ENCODE measurements at places on chromosomes 1 and 21. TPM values are rescaled to one million over a fixed set of nuclear protein-coding genes. Genes with fewer than 3 reads are reported as not detected.

DNA sequence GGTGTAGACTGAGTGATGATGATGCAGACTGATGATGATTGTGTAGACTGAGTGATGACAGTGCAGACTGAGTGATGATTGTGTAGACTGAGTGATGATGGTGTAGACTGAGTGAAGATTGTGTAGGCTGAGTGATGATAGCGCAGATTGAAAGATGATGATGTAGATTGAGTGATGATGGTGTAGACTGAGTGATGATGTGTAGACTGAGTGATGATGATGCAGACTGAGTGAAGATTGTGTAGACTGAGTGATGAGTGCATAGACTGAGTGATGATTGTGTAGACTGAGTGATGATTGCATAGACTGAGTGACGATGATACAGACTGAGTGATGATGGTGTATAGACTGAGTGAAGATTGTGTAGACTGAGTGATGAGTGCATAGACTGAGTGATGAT, 28.7 kb downstream of the FAM89A start:
- DNase-seq = no peak

DNA sequence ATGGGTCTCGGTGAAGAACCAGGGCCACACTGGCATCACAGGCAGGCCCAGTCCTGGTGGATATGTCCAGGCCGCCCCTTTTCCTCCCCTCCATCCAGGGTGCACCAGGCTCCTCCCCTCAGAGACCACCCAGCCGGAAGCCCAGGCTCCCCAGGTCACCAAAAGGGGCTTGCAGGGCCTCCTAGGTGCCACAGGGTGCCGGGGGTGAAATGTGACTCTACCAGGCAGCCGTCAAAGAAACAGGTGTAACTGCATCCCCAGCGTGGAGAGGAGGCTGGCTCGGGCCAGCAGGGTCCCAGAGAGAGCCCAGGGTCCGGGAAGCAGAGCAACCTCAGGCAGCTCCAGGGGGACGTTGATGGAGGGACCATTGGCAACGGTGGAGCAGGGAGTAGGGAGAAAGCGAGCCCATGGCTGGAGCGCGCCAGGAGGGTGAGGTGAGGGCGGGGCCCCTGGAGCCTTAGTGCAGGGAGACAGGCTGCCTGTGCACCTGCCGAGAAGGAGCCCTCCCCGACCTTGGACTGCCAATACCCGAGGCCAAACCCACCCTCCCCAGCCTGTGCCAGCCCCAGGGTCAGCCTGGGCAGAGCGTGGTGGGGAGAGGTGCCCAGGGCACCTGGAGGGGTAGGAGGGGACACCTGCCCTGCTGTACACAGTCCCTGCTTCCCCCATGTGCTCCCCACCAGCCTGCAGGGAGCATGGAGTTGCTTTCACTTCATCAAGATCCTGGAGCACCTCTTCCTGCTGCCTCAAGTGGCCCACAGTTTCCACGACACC, 48.3 kb upstream of the POFUT2 start:
- no peak for DNase-seq

Gene C1orf226
- total RNA-seq = not detected

Gene SLC22A15
- 0.68 TPM for total RNA-seq

GRCh38 chr1:20472860-20473711, 12.9 kb downstream of the CAMK2N1 start:
- DNase-seq = no peak

GRCh38 chr1:39795651-39796050, 7.0 kb upstream of the BMP8B start:
- DNase-seq = no peak

- no peak for DNase-seq
Observed at GRCh38 chr1:78227705-78228635, 182.2 kb downstream of the GIPC2 start.

Gene FAM177B
- 0.50 TPM for total RNA-seq

DNA sequence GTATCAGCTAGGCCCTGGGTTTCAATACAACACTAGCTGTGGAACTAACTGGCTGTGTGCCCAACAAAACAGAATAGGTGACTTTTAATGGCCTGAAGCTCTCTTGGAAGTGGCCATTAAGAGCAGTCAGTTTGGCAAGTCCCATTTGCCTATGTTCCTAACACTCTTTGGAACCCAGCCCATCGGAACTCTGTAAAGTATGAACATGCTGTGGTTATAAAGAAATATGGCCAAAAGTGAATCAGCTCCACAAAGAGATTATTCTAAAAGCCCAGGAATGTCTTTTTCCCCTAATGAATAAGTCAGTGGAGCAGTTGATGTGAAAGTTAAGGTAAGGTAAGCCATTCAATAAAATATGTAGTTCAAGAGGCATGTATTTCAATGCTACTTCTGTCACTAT, 223.7 kb upstream of the ADAMTS5 start:
- DNase-seq = no peak

Gene LRRC53
- not detected for total RNA-seq

GRCh38 chr1:228737601-228738041, 2.3 kb downstream of the RHOU start:
- DNase-seq = no peak

DNA sequence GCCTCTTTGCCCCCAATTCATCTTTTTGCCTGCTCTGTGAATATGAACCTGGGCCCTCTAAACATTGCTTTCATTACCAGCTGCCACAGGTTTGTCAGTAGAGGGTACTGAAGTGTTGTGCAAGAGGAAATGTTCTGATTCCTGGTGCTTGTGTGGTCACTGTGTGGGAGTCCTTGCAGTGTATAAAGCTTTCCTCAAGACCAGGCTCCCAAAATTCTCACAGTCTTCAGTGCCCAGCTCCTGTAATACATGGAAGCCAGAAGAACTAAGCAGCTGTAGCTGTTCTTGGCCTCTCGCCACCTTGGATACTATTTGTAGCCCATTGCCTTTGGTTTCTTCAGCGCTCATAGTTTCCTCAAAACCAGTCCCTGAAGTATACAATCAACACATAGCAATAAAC, 1046.2 kb downstream of the BRINP3 start:
- no peak for DNase-seq

DNA sequence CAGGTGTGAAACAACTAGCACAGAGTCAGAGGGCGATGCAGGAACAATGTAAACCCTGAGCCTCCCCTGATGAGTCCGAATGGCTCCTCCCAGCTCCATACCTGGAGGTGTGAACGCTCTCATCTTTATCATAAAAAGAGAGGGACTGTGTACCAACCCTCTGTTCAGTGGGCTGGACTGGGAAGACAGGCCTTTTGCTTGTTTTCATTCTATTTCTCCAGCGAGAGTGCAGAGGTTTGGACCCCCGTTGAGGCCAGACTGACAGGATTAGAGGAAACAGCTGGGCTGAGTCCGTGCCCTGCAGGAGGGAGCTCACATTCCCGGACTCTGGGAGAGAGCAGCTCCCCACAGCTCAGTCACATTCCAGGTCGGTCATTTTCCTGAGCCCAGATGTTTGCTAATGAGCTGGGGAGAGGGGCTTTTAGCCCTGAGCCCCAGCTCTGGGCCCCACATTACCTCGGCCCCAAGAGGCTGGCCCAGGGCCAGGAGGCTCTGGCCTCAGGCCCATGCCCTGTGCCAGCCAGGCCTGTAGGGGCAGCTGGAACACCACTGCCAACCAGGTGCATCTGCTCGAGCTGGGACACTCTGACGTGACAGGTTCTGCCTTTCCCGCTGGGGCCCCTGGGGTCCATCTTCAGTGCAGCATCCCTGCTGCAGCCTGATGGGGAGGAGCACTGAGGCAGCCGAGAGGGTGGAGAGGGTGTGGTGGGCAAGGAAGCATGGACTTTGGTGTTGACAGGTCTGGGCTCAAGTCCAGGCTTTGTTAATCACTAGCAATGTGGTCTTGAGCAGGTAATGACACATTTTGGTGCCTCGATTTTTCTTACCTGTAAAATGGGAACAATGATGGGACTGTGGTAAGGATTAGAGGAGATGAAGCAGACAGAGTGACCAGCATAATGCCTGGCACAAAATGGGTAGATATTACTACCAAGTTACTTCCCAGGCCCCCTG, 3.5 kb upstream of the NBL1 start:
- DNase-seq = no peak

GRCh38 chr21:45435405-45435981, 30.5 kb downstream of the COL18A1 start:
- no peak for DNase-seq

- DNase-seq = no peak
Observed at GRCh38 chr1:230682274-230682673, 31.6 kb downstream of the AGT start.

GRCh38 chr1:1945782-1946393, 26.8 kb upstream of the TMEM52 start:
- DNase-seq = no peak

GRCh38 chr1:37123276-37124115, 89.2 kb upstream of the GRIK3 start:
- no peak for DNase-seq
